SIG-M5 (cell line): ENCODE measurements at places on chromosomes 7 and 10.

GRCh38 chr7:117971556-117972244, 98.5 kb upstream of the CTTNBP2 start:
- DNase-seq, result no peak

DNA sequence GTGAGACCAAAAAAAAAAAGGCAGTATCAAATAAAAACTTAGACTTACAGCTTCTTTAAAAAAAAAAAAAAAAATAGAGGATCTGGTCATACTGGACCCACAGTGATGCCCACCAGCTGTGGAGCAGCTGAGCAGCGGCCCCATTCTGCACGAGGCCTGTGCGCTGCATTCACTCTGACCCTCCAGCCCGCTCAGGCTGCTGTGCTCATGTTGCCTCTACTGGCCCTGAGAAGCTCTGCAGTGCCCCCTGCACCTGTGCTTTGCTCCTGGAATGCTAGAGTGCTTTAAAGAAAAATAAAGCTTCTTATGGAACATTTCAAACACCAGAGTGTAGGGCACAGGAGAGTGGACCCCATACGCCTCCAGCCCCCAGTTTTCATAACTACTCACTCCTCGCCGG, 33.2 kb downstream of the TMEM120A start:
- DNase-seq, result no peak

DNA sequence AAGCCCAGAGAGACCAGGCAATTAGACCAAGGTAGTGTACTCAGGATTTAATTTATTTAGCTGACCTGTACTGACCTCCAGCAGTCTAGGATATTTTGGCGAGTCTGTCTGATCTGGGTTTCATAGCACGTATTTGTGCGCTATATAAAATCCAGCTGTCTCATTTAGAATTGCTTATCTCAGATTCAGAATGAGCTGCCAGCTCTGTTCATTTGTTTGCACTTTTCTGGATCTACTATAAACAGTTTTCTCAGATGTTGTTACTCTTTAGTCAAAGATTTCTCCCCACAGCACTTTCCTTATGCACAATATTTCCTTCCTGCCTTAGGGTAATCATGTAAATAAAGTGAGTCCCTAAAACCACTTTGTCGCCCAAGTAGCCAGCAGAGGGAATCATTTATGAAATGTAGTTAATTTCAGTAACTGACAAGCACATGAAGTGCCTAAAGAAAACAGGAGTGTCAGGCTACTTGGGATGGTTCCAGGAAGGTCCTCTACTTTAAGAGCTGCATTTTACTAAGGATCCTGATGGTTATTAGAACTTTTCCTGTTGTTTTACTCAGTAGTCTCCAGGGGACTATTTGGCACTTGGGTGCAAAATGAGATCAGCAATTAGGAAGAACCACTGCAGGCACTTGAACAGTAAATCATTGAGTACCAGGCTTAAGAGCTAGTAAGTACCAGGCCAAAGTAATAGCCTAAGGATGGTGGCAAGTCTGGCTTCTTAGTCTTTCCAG, 226.4 kb downstream of the TWIST1 start:
- no peak for DNase-seq

GRCh38 chr10:94591461-94592205, 46.0 kb downstream of the HELLS start:
- no peak for DNase-seq

GRCh38 chr7:24760968-24761367, 3.7 kb upstream of the GSDME start:
- DNase-seq, result no peak

GRCh38 chr7:134787064-134787463, 7.6 kb downstream of the CALD1 start:
- no peak for DNase-seq

DNA sequence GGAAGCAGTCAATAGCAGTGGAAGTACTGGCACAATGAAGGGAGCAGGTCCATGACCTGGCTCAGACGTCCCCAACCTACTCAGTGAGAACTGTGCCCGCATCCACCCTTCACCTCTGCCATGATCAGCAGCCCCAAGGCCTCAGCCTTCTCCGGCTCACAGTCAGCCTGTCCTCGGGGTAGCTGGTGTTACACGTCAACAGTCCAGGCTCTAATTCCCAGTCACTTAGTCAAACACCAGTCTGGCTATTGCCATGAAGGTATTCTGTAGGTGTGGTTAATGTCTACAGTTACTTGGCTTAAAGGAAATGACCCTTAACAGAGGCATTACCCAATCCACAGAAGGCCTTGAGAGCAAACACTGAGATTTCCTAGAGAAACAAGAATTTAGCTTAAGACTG, 49.1 kb downstream of the GRB10 start:
- no peak for DNase-seq

DNA sequence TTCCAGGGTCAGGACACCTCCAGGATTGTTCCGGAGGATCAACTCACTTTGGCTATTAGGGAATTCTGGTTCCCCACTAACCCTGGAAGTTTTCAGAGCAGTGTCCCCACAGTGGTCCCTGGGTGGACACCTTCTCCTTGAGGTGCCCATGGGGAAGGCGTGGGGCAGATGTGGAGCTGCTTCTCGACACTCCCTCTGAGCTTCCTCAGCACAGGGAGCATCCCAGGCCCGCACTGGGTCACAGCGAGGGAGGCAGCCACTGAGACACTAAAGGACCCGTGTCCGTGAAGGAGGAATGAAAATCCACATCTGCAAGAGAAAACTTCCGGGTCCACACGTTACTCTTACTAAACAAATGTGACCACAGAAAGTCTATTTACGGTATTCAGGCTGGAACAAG, 48.2 kb upstream of the MNX1 start:
- DNase-seq, result no peak

- DNase-seq, result no peak
These were observed 48.5 kb downstream of the PLCE1 start for GRCh38 chr10:94042001-94042833.

DNA sequence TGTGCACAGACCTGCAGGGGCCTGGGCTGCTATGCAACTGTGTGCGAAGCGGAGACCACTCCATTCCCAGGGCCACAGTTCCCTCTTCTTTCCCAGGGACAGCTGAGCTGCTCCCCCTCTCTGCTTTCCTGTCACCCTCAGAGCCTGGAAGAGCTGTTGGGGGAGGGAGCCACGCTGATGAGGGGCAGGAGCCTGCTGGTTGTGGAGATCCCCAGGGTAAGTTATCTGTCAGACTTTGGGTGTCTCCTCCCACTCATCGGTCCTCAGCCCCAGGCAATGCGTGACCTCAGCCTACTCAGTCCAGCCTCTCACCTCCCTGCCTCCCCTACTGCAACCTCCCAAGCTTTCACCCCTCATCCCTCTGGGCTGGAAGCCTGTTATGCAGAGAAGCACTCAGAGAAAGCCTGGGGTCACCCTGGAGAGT, 53.5 kb downstream of the ZNF467 start:
- no peak for DNase-seq

GRCh38 chr10:23037561-23037960, 57.8 kb upstream of the MSRB2 start:
- DNase-seq, result no peak

DNA sequence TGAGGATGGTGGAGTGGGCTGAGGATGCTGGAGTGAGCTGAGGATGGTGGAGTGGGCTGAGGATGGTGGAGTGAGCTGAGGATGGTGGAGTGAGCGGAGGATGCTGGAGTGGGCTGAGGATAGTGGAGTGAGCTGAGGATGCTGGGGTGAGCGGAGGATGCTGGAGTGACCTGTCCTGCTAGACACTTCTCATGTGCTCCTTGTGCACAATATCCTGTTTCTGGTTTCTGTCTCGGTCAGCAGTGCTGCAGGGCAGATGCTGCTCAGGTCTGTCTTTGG, 29.2 kb downstream of the ANXA8 start:
- no peak for DNase-seq

- no peak for DNase-seq
These were observed 1080.6 kb upstream of the LRRN3 start for GRCh38 chr7:110010359-110010758.

DNA sequence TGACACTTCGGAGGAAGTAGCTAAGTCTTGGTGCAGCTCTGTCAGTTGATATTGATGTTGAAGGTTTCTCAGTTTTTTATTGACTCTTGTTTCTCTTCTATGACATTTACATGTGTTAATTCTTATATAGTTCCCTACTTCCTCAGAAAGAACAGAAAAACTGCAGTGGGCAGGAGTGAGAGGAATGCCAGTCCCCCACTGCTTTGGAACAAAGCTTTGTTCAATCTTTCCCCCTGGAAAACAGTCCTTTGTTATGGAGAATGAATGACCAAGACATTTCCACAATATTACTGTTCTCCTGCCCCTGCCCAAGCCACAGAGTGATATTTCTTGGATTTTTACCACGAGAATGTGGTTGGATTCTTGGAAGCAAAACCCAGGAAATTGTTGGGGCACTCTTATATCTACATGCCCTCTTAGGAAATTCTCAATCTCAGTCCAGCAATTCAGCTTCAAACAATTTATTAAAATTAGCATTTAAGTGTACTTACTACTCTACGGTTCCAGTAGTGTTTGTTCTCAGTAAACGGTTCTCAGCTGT, 258.0 kb upstream of the KCND2 start:
- DNase-seq, result no peak

- no peak for DNase-seq
These were observed 1131.4 kb upstream of the PHF14 start for GRCh38 chr7:9842301-9842700.

GRCh38 chr7:75847707-75848106, 31.1 kb upstream of the RHBDD2 start:
- DNase-seq, result no peak

GRCh38 chr10:121157998-121158397, 306.8 kb downstream of the WDR11 start:
- peak; percentile 42 for DNase-seq

- no peak for DNase-seq
These were observed 57.2 kb downstream of the SUGCT start for GRCh38 chr7:40192036-40192435.

- no peak for DNase-seq
These were observed 151.4 kb upstream of the PITRM1 start for GRCh38 chr10:3323865-3324498.

GRCh38 chr10:18238870-18239485, 98.8 kb downstream of the CACNB2 start:
- no peak for DNase-seq

- DNase-seq, result no peak
These were observed 49.6 kb downstream of the MAGI2 start for GRCh38 chr7:79403879-79404278.

- DNase-seq, result no peak
These were observed 132.2 kb upstream of the YAE1 start for GRCh38 chr7:39434012-39434411.

- no peak for DNase-seq
These were observed 197.4 kb upstream of the FOXP2 start for GRCh38 chr7:114217026-114217806.

- DNase-seq, result no peak
These were observed 72.6 kb upstream of the RHOBTB1 start for GRCh38 chr10:61016630-61017029.
